ENCODE measurements at places on chromosomes 16 and 17.
A peak's percentile ranks its signal among the peaks of the same experiment; 100 is the strongest.

GRCh38 chr16:6038941-6039645, 941.5 kb upstream of the EEF2KMT start:
- no peak for DNase-seq

- DNase-seq: no peak
Measured at GRCh38 chr16:15770512-15770911, 86.3 kb downstream of the MYH11 start.

GRCh38 chr16:68643847-68644246, 1.3 kb upstream of the CDH3 start:
- DNase-seq: no peak

- no peak for DNase-seq
Measured at GRCh38 chr16:55010492-55011160, 80.0 kb downstream of the IRX5 start.

GRCh38 chr17:58970609-58971450, 135.8 kb downstream of the TRIM37 start:
- DNase-seq: no peak

DNA sequence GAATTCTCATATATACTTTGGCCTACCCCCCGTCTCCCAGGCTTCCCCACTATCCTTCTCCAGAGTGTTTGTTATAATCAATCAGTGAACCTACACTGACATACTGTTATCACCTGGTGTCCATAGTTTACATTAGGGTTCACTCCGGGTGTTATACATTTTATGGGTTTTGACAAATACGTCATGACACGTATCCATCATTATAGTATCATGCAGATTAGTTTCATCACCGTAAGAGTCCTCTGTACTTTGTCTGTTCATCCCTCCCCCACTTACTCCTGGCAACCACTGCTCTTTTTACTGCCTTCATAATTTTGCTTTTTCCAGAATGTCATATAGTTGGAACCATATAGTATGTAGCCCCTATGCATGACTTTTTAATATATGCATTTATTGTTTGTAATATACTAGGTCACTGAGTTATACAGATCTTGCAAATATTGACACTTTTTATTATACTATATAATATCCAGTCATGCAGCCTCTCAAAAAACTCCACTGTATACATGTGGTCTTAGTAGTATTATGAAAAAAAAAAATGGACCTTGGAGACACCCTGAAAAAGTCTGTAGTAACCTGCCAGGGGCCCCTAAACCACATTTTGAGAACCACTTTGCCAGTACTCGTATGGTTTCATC, 28.4 kb downstream of the PPM1D start:
- no peak for DNase-seq

- DNase-seq: peak; percentile 68
Measured at GRCh38 chr17:40922239-40922638, 15.2 kb downstream of the KRT23 start.

- no peak for DNase-seq
Measured at GRCh38 chr16:80720804-80721371, 83.5 kb downstream of the CDYL2 start.

GRCh38 chr16:87160701-87161337, 156.4 kb downstream of the C16orf95 start:
- DNase-seq: no peak

DNA sequence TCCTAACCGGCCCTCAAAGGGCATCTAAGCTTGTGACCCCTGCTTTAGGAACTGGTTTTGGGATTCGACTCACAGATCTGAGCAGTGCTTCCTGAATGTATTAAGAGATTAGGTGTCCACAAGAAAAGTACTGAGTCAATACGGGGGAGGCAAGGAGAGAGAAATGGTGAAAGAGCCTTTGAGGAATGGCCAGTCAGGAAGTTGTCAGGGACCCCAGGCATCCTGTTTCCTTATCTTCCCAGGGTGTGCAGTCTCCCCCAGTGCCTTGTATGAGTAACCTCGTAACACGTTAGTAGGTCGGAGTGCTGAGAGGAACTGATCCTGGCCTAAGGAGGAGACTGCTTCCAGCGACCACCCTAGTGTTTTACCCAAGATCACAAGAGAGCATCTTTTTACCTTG, 16.4 kb upstream of the TMED6 start:
- no peak for DNase-seq

GRCh38 chr17:15972497-15972951, 27.0 kb downstream of the ZSWIM7 start:
- DNase-seq: no peak

DNA sequence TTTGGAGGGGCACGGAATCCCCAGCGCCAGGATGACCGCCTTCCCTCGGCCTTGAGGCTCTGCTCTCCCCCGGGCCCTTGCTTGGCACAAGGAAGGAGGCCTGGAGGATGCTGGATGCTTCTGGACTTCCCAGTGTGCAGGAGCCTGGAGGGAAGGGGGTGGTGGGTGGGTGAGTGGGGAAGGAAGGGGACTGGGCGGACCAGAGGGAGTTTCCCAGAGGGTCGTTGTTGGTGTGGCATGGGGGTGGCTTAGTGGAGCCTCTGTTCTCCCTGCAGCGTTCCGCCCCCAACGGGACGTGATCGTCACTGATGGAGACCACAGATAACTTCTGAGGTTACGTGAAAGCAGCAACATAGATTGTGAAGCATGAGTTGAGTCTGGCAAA, 140.0 kb downstream of the IRF8 start:
- DNase-seq: no peak

DNA sequence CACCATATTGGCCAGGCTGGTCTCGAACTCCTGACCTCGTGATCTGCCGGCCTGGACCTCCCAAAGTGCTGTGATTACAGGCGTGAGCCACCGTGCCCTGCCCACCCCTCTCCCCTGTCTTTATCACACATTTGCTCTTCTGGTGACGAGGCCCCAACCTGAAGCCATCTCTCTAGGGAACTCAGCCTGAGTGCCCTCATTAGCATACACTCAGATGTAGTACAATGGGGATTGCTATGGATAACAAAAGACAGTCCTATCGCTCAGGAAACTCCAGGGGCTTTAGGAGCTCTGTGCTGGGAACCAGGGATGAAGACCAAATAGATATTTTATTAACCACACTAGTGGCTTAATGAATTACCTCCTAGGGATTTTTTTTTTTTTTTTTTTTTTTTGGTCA, 100.7 kb downstream of the MARF1 start:
- DNase-seq: no peak

DNA sequence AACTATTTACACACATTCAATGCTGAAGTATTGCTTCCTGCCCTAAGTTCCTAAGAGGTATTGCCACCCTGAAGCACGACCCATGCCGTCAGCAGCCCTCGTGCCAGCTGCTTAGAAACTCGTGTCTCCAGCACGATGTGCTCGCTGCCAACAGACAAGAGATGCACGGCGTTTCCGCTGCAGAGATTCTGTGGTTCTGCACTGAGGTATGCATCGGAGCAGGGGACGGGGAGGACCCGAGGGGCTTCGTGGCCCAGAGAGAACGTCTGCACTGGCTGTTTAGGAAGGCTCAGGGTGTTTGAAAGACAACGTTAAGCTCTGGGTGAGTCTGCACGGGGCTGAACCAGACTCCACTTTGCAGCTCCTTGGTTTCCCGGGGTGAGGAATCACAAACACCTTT, 82.7 kb upstream of the CREBBP start:
- no peak for DNase-seq

GRCh38 chr17:21042458-21043295, at the start of gene USP22:
Gene USP22 (minus strand): TSS chr17:21043011. CDS start chr17:21042835, 176 bp downstream.
- no peak for DNase-seq

GRCh38 chr16:12568438-12568837, 235.2 kb downstream of the CPPED1 start:
- DNase-seq: no peak

DNA sequence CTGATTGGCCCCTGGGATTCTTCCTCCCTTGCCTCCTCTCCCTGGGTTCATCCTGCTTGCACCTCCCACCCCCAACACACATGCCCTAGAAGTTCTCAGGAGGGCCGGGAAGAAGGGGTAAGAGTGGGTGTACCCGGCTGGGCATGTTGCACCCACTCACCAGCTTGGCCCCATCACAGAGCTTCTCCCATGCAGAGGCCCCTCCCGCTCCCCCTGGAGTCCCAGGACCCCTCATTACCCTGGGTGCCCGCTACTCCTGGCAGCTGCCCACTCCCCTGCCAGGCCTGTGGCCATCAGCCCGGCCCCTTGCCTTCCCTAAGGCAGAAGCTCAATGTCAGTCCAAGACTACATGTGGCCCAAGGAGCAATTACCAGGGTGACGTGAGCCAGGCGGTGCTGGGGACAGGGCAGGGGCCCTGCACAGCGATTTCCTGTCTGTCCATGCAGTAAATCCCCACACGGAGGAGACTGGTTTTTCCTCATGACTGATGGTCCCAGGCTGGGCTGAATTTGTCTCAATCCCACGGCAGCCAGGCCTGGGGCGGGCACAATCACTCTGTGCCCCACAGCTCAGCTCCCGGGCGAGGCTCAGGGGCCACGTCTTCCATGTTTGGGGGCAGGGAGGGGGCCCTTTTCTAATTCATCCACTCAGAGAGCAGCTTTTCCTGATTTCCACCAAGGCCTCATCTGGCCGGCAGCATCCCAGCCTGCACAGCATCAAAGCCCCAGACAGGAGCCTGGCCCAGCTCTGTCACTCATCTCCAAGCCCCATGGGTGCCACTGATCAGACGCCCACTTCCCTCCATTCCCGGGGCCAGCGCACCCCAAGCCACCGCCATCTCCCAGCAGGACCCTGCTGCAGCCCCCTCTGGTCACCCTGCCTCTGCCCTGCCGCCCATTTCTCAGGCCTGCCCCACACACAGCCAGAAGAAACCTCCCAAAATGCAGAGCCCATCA, 234.7 kb downstream of the KATNIP start:
- DNase-seq: no peak

DNA sequence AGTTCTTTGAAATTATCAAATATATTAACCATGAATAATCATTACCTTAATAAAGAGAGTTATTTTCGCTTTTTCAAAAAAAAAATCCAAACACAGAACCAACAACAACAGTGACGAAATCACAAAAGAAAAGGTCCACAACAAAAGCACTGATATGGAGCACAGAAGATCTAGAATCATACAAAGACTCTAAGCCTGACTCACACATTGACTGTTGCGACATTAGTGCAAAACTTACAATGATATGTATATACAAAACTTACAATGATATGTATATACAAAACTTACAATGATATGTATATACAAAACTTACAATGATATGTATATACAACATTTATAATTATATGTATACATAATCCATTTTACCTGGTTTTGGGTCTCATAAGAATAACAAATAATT, 117.7 kb downstream of the USP22 start:
- no peak for DNase-seq

DNA sequence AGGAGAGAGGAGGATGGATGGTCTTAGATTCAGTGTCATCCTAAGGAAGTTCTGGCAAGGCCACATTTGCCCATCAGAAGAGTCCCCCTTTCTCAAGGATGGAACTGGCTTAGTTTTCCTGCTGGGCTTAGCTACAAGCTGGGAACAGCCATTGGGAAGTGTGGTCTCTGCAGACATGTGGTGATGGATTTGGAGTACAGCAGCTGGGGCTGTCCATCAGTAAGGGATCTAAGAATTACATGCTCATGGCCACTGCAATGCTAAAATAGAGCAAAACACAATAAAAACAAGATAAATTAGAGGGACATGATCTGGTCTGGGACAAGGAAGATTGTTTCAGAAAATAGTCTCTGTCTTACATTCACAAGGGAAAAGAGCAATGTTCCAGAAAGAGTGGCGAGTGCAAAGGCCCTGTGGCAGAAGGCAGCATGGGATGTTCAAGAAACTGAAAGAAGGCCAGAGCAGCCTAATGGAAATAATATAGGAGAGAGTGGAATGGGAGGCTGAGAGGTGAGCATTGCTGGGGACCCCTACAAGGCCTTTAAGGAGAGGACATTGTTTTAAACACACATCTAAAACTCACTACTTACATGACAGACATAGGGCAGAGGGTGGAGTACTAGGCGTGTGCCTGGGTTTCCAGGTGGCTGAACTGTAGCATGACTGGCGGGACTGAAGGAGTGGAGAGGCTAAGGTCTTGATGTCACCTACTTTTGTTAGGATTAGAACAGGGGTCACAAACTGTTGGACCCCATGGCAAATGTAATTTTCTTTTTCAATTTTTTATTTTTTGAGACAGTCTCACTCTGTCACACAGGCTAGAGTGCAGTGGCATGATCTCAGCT, 17.0 kb upstream of the TOX3 start:
- no peak for DNase-seq

DNA sequence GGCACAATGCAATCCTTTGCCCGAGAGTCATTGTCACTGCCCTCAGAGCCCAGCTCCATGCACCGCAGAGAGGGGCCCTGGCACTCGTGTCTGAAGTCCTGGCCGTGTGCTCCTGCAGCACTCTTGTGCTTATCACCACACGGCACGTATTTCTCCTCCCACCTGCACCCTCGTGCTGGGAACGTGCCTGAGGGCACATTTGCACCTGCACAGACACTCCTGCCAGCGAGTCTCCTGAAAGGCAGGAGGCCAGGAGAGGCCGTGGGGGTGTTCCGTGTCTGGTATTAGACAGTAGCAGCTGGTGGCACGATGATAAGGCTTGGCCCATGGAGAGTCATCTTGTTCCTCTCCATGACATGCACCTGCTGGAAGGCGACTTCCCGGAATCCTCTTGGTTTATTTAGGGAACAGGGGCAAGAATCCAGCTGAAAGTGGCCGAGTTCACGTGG, 3.4 kb upstream of the ACSF3 start:
- no peak for DNase-seq

DNA sequence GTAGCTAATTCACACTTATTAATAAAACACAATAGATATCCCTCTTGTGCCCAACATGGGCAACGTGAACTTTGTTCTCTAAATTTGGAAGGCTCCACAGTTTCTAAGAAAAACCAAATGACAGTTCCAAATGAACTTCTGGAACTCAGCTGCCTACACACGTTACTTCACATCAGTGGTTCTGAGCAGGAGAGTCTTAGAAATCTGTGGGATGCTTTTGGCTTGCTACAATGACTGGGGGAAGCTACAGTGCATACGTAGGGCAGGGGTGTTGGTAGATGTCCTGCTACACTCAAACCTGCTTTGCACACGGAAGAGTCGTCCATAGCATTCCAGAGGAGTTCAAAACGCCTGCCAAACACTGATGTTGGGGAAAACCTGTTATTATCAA, 8.0 kb downstream of the TXNDC11 start:
- no peak for DNase-seq

DNA sequence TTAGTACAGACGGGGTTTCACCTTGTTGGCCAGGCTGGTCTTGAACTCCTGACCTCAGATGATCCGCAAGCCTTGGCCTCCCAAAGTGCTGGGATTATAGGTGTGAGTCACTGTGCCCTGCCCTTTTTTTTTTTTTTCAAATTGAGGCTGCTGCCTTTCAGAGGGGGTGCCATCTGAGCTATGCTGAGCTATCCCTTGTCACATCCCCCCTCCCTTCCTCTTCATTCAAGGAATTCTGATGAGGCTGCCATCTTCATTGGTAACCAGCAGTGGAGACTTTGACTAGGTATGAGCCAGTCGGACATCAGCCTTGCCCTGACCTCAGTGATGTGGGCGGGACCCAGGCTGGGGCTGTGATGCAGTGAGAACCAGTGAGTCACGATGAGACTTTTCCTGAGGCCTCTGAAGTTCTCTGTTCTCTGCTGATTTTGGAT, 24.4 kb upstream of the GPT2 start:
- DNase-seq: no peak

- no peak for DNase-seq
Measured at GRCh38 chr17:27609611-27610303, 21.2 kb upstream of the LGALS9 start.

GRCh38 chr16:19001788-19002187, 18.1 kb downstream of the TMC7 start:
- no peak for DNase-seq
